ENCODE measurements at places on chromosomes 16 and 17.

GRCh38 chr17:62085511-62086408 lies 20.7 kb upstream of the MED13 start:
- no peak for DNase-seq

DNA sequence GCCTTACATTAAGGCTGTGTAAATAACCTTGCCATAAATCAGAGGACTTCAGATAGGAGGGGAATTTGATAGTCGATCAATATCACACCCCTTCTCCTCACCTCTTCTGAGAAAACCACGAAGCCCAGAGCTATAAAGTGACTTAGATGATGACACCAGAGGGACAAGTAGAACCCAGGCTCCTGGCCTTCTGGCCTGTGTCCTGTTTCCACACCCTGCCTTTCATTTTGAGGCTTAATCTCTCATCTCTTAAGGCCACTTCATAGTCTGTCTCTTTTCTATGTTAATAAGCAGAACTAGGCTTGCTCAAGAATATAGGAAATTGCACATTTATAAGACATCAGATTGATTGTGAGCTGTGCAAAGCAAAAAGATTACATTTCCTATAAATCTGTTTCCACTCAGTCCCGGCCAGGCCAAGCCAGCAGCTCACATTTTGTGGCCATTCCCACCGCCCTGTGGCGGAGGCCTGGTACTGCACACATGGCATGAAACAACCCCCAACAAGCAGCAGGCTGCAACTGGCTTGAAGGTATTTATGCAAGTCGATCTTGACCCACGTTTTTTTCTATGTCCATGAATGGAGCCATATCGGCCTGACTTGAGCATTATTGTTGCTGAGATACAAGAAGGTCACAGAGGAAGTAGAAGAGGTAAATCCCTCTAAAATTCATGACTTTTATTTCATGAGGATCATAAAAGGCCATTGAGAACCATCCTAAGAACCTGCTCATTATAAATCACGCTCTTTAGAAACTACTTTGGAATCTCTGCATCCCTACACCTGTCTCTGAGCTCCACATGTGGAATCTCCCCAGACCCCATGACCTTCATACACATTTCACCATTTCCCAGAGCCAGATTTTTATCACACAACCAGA lies 93.7 kb downstream of the PMP22 start:
- DNase-seq, result no peak

- DNase-seq, result peak; percentile 77
Observed at GRCh38 chr17:17781591-17782496, 54.9 kb downstream of the SREBF1 start.

DNA sequence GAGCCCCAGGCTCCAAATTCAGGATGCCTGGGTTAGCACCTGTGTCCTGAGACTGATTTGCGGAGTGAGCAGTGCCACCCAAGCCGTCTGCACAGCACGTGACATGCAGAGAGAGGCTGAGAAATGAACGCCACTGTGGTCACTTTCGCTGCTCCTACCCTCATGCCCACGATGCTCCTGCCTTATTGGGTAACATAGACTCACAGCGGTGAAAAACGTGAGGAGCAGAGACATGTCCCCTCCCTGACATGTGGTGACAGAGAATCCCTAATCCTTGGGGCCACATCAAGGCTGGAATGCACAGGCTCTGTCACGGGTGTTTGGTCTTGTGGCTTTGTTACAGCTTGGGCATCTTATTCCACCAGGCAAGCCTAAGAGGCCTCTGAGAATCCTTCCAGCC lies 52.1 kb upstream of the CACNG5 start:
- no peak for DNase-seq

- no peak for DNase-seq
Observed at GRCh38 chr17:56781906-56782305, 51.8 kb downstream of the C17orf67 start.

- peak; percentile 79 for DNase-seq
Observed at GRCh38 chr16:17397499-17397891, 73.3 kb downstream of the XYLT1 start.

GRCh38 chr16:21194771-21195301 lies 16.5 kb downstream of the ZP2 start:
- no peak for DNase-seq

DNA sequence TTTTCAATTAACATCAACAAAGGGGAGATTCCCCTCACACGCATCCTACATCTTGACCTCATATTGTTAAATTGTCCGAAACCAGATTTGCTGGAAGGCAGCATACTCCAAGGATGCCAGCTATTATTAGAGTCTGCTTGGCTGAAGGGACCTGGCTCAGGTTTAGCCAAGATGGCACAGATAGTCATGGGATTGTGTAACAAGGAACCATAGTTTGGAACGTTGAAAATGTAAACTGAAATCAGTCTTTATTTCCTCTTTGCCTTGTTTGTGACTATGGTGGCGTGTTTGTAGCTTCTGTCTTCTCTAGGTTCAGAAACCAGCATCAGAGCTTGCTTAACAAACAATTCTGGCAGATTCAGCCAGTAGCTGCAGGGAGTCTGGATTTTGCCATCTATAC lies 5.9 kb downstream of the ARSG start:
- no peak for DNase-seq

DNA sequence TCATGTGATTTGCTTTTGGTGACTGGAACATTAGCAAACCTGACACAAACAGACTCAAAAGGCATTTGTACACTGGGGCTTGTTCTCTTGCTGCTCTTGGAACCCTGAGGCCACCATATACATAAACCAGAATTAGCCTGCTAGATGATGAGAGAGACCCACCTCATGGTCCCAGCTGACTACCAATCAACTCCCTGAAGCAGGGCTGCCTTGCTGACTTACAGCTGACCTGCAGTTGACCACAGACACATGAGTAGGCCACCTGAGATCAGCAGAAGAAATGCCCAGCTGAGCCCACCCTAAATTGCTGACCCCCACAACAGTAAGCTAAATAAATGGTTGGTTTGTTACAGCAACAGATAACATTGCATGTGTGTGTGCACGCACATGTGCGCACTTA lies 28.7 kb downstream of the BRIP1 start:
- DNase-seq, result no peak

- DNase-seq, result no peak
Observed at GRCh38 chr17:32517982-32518381, 31.2 kb downstream of the CDK5R1 start.

GRCh38 chr17:82961366-82962162 lies 117.8 kb upstream of the METRNL start:
- DNase-seq, result no peak
